Left ventricle myocardium superior (tissue), 1 donor: ENCODE measurements at places on chromosomes 3 and 15.

DNA sequence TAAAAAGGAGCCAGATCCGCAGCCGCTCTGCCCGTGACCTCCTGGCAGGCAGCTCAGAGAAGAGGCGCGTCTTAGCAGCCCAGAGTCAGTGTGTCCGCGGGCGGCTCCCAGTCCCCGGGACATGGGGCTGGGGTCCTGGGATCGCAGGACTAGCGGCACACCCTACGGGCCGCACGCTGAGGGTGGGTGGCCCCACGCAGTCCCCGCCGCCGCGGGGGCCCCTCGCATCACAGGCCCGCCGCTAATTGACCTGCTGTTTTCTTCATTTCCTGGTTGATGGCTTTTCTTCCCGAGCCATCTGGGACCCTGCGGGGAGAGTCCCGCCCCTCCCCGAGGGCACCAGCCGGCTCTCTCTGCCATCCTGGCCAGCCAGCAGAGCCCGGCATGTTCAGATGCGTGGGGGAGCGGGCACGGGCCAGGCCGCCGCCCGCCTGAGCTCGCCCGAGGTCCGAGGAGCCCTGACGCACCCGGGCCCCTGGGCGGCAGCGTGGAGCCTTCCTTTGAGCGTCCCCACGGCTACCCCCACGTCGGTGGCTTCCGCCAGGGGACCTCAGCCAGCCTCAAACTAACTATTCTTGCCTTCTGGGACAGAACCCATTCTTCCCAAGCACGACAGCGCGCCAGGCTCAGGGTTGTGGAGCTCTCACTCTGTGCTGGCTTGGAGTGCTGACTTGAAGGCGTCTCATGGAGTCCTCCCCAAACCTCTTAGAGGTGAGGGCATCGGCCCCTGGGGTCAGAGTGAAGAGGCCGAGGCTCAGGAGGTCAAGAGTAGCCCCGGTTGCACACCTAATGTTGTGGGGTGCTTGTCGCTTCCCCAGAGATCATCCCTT, 34.6 kb upstream of the CACNA2D3 start:
- DNase-seq = peak; percentile 43

DNA sequence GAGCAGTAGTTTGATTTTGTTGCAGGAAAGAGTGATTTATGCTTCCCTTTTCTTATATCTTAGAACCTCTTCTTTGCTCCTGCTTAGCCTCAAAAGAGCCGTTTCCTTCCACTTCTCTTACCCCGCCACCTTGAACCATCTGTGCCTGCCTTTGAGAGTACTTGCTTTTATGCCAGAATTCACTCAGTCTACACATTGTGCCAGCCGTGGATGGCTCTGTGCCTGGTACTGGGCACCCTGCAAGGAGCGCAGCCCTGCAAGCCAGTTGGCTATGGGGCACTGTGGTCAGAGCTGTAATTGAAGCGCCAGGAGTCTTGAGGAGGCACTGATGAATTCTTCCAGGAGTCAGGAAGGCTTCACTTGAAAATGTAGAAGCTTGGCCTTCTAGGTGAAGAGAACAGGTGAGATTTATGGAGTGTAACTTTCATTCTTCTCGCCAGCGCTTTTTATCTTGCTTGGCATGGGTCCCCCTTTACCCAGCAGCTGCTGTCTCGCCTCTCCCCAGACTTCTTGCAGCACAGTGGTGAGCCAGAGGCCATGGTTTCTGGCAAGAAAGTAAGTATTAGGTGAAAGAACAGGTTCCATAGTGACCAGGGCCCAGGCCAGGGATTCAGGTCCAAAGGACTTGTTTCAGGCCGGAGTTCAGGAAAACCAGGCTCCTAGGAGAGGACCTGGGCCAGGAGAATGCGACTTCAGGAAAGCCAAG, 4.9 kb downstream of the TMED3 start:
- DNase-seq = peak; percentile 57

DNA sequence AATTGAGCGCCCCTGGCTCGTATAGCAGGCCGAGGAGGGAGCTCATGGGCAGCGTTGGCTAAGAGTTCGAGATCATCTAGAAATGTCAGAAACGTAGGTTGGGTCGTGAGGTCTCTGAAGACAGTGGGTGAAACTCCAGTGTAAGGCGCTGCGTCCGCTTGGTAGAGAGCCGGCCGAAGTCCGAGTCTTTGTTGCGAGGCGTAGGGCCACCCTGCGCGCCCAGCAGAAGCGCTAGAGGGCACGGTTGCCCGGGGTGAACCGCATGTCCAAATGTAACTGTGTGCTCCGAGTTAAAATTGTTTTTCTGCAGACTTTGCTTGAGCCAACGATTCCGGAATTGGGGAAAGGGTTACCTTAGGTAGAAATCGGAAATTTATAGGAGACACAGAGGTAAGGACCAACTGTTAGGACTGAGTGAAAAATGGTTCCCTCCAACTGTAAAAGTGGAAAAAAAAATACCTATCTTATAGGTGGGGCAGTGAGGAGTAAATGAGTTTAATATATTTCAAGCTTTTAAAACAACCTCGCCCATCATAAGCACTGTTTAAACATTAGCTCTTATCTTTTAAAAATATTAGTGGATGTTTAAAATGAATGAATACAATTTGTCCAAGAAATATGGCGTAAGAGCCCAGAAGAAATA, 993 bp upstream of the SIAH2 start:
- peak; percentile 81 for DNase-seq

GRCh38 chr3:126269354-126269753, 87.9 kb downstream of the KLF15 start:
- DNase-seq = no peak

GRCh38 chr3:171680726-171681411, 129.4 kb downstream of the PLD1 start:
- DNase-seq = no peak

GRCh38 chr3:119763466-119763865, 18.4 kb upstream of the NR1I2 start:
- no peak for DNase-seq

- no peak for DNase-seq
Observed at GRCh38 chr3:159766563-159767185, 222.0 kb upstream of the IL12A start.

DNA sequence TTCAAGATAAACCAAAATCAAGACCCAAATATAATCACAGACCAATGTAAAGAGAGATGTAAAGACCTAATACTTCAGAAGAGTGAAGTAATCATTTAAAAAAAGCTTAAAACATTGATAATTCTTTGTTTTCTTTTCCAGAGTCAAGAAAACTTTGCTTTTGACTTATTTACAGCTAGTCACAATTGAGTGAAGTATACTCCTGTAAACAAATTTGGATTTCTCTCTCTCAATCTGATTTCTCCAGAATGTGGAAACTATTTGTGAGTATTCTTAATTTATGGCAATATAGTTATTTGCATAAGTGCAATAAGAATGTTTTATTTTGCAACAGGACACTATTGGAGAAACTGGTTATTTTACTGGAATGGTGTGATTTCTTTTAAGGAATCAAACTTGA, 43.7 kb upstream of the ZBTB20 start:
- DNase-seq = no peak

- no peak for DNase-seq
Observed at GRCh38 chr3:112005091-112005672, 6.5 kb downstream of the TAGLN3 start.

- no peak for DNase-seq
Observed at GRCh38 chr3:89488800-89489580, 381.6 kb downstream of the EPHA3 start.

- DNase-seq = no peak
Observed at GRCh38 chr15:78679089-78679511, 38.1 kb upstream of the CHRNB4 start.

- DNase-seq = peak; percentile 78
Observed at GRCh38 chr3:195850857-195851543, 39.3 kb upstream of the MUC4 start.

GRCh38 chr3:102972350-102972749, 537.5 kb downstream of the ZPLD1 start:
- DNase-seq = no peak

DNA sequence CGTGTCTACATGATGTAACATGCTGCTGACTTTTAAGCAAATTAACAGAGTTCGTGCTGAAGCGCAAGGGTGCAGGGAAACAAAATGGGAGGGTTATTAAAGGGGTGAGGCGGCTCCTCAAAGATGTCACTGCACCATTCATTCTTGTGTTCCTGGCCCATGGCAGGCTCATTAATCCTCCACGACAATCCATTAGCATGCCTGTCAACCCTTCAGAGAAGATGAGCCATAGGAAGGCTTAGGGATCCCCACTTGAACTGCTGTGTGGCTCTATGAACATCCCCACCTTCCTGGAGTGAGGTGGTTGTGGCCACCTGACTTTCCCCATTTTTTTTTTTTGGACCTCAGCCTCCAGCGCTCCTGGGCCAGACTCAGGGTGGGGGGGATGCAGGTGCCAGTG, 45.8 kb downstream of the IGF1R start:
- no peak for DNase-seq

- DNase-seq = peak; percentile 56
Observed at GRCh38 chr3:185825639-185826481, 1.0 kb upstream of the IGF2BP2 start.
